ENCODE measurements at places on chromosomes 6 and 20.

DNA sequence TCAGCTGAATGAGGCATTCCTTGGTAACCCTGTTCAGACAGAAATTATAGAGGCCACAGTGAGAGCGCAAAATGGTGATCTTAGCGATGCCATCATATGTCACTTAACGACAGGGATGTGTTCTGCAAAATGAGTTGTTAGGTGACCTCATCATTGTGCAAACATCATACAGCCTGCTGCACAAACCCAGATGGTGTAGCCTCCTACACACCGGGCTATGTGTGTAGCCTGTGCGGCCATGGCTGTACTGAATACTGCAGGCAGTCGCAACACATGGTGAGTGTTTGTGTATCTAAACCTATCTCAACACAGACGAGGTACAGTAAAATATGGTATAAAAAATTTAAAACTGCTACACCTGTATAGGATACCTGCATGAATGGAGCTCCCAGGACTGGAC lies 234.1 kb upstream of the PMEPA1 start:
- DNase-seq = no peak

GRCh38 chr6:155411154-155412052 lies 44.2 kb downstream of the NOX3 start:
- DNase-seq = no peak

- no peak for DNase-seq
Measured at GRCh38 chr6:12036766-12037165, 24.7 kb downstream of the HIVEP1 start.

DNA sequence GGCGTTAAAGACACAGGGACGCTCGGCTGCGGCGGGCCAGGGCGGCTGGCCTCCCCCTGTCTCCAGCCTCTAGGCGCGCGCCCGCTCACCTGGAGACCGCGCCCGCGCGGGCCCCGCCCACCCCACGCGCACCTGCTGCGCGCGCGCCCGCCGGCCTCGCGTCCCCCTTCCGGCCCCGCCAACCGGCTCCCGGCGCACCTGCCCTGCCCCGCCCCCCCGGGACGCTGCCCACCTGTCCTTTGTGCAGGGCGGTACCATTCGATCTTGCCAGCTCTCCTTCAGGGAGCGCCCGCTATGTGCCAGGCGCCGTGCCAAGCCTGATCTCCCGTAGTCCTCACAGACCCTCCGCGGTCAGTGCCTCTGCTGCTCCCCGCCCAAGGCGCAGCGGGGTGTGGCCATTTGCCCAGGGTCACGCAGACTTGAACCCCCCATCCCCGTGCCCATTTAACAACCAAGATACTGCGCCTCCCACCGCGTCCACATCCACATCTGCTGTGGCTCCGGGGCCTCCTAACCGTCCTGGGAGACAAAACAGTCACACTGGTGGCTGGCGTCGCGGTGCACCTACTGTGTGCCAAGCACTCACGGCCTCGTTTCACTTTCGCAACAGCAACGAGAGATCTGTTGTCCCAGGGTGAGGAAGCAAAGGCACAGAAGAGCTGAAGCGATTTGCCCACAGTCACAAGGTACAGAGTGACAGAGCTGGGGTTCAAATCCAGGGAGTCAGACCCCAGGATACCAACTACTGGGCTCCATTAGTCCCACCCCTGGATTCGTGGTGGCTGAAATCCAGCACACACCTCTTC lies 48.1 kb downstream of the NOL4L start:
- no peak for DNase-seq

DNA sequence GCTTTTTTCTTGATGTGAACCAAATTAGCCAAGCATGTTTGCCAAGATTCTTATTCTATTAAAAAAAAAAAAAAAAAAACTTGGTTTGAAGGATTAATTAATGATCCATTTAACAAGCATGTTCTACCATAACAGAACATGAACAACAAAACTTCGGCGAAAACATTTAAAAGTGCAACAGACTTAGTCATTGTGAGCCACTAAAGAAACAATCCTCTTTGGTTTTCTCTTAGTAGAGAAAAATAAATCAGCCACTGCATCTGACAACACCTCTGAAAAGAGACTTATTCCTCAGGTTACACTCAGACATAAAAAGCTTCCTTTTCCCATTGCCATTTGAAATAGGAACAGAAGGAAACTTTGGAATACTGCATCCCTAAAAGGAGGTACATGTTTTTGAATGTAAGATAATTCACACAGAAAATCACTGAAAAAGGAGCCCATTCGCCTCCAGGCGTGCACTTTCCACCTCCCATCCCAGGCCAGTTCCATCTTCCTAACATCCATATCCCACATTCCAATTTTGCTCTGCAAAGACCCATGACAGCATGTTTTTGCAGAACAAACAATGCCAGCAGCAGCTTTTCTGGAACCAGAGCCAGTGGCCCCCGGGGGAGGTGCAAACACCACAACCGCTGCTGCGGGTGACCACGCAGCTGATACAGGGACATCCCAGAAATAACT lies 79.5 kb downstream of the ZMYND8 start:
- DNase-seq = no peak

GRCh38 chr20:63007646-63008488 lies 1.1 kb upstream of the BHLHE23 start:
- no peak for DNase-seq

DNA sequence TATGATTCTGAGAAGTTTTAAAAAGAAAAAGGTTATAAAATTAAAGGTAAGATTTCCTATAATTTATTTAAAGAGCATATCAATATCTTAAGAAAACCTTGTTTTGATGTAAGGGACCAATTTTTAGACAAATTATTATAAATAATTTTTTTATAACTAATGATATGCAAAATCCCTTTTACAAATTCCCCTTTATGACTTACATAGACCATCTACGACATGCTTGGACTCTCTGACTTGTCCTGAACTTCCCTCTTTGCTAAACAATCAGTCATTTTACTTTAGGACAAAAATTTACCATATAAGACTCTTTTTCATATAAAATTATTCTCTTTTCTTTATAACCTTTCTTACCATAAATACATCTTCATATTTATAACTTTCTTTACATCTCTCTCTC lies 15.3 kb upstream of the ANGPT4 start:
- DNase-seq = no peak

DNA sequence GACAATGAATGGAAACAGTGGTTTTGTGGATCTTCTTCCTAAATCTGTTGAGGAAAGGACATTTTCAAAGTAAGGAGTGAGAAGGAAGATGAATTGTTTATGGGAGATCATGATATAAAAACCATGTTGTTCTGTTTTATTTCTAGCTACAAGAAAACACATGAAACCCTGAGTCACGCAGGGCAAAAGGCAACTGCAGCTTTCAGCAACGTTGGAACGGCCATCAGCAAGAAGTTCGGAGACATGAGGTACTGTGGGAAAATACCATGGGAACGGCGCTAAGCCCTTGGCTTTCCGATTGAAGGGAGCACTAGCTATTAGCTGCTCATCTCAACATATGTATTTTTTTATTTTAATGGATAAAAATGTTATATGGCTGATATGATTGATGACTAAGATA lies 53.6 kb downstream of the HDDC2 start:
- no peak for DNase-seq

GRCh38 chr6:126033696-126034095 lies 47.4 kb downstream of the TRMT11 start:
- DNase-seq = no peak

- no peak for DNase-seq
Measured at GRCh38 chr20:824916-825315, 8.6 kb upstream of the FAM110A start.

- DNase-seq = no peak
Measured at GRCh38 chr20:2299301-2299700, 3.5 kb downstream of the TGM3 start.

GRCh38 chr6:163402616-163403015 lies 11.9 kb upstream of the QKI start:
- no peak for DNase-seq

DNA sequence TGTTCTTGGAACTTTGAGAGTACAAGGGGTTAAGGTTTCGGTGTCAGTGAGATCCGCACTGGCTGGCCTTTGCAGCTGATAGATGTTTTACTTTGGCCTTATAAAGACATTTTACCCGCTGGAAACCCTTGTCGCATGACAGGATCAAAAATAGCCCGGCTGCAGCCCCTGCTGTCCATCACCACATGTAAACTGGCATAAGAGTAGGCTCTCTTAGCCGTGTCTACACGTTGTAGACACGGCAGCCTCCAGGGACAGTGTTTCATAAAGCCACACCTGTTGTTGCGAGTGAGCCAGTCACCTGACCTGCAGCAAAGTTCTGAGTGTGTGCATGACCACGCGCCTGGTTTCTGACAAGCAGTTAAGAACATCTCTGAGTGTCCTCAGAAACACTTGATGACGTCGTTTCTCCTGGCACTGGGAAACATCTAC lies 8.5 kb downstream of the RBM24 start:
- no peak for DNase-seq

GRCh38 chr20:24685736-24686135 lies 216.3 kb downstream of the SYNDIG1 start:
- no peak for DNase-seq

DNA sequence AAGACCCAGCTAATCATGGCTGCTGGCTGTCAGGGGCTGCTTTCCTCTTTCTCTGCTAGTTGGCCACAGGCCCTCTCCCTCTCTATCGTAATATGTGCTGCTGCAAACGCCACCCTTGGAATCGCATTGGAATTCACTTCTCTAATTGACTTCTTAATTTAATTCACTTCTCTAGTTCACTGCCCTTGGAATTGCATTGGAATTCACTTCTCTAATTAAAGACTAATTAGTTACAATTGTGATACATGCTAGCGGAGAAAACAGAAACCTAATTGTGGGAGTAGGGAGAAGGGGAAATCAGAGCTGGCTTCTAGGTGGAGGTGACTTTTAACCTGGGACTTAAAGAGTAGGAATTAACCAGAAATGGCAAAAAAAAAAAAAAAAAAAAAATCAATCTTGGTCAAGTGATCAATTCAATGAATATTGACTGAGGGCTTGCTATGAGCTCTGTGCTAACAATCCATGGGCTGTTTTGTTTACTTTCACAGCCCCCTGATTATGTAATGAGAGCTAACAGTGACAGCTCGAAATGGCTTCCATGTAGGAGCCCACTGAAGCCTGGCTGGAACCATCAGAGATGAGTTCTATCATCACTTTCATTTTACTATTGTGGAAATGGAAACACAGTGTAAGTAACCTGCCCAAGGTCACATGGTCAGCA lies 11.3 kb downstream of the ZFP64 start:
- DNase-seq = no peak

DNA sequence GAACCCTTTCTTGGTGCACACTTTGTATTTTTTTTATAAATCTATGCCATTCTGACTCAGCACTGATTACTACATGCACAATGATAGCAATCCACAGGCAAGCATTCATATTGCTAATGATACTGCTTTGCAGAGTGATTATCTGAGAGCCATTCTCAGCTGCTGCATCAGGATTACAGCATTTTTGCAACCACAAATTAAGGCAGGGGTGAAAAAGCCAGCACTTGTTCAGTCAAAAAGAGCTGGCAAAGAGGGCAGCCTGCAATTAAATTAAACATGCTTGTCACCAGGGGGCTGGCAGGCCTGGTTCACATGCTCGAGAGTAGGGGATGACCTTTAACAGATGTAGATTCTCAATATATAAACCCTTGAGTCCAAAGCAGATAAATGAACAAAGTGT lies 40.7 kb upstream of the SLC17A4 start:
- DNase-seq = no peak
